ENCODE measurements at places on chromosomes 4 and X. TPM values are rescaled to one million over a fixed set of nuclear protein-coding genes. Genes with fewer than 3 reads are reported as not detected.

DNA sequence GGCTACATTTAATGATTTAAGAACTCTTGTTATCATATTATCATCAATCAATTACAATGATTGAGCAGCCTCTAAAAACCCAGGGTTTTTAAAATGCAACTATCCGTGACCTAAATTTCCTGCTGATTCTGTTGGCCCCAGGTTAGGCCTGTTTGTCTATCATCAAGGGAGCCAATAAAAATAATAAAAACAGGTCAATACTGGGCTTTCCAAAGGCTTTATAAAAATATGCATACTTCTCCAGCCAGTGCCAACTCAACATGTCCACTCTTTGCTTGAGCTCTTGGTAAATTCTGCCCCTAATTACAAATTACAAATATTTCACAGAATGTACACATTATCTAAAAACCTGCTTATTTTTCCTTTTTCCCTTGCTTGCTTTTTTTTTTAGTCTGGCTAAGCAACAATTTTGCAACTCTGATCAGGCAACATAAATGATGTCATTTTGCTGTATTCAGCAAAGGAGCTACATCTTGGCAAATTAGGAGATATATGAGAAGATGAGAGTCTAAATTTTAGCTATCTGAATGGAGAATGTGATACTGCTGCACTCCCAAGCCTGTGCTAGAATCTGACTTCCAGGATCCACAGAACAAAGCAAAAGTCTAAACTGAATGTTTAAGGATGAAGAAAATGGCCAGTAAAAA lies 204.0 kb downstream of the SCFD2 start:
- no peak for ATAC-seq

DNA sequence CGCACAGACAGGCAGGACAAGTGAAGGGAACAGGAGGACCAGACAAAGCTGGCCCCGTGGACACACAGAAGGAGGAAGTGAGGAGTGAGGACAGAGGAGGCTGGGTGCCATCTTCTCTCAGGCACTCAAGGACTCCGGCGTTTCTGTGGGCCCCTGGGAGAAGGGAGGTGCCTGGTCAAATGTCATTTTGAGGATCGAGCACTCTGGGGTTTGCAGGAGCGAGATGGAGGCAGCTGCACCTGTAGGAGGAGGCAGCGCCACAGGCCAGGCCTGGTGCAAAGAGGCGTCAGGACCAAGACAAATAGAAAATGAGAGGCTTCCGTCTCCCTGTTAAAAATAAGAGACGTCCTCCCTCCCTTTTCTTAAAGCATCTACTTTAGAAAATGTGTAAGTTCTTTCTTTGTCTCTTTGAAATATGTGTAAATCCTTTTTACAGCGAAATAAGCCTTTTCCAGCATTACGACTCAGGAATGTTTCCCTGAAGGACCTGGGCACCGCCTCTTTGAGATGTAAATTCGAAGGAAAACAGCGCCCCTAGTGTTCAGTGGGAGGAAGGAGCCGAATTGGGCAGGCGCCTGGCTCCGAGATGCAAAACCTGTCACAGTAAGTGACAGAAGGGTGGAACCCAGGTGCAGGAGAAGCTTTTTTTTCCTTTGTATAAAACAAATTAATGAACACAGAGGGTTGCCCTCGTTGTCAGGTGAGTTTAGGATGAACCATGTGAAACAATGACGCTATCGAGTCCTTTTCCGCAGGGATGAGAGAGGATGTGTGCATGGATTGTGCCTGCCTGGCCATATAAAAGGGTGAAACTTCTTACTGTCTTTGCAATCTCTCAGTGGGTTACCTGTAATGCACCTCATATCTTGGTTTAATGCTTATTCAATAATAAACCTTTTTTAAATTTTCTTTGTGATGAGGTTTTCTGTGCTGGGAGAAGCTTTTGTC lies 1.4 kb upstream of the C4orf50 start:
- peak; percentile 75 for ATAC-seq

DNA sequence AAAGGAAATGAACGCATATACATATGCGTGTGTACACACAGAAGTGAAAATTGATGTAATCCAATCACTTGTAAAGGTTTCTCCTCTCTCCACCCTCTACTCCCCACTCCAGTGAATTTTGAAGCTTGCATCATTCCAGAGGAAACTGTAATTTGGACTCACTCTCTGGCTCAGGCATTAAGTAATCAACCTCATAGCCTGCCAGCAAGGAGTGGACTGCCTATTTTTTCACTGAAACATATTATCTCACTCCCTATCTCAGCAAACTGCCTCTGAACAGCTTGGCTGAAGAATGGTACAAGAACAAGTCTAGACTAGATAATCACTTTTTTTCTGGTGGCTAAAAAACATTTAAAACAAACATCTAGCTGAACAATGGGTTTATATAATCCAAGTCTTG lies 124.2 kb downstream of the C4orf51 start:
- peak; percentile 28 for ATAC-seq

TMSB15C gene
- 11.4 TPM for total RNA-seq

NDUFC1 gene
- total RNA-seq, result 73.0 TPM

MAGEA2 gene
- 0.30 TPM for total RNA-seq

TREX2 gene
- total RNA-seq, result 0.40 TPM
